Stimulated activated CD4-positive, alpha-beta T cell treated with anti-CD3 and anti-CD28 coated beads, Interleukin-1b, Interleukin-23, amount 100 ng/mL, for 1 hour (primary cell): ENCODE measurements at places on chromosomes 11 and 22.

- DNase-seq: no peak
These were observed 98.0 kb upstream of the TRIM77 start for GRCh38 chr11:89612096-89612495.

GRCh38 chr22:20259327-20259688, 8.8 kb downstream of the RTN4R start:
- no peak for DNase-seq

DNA sequence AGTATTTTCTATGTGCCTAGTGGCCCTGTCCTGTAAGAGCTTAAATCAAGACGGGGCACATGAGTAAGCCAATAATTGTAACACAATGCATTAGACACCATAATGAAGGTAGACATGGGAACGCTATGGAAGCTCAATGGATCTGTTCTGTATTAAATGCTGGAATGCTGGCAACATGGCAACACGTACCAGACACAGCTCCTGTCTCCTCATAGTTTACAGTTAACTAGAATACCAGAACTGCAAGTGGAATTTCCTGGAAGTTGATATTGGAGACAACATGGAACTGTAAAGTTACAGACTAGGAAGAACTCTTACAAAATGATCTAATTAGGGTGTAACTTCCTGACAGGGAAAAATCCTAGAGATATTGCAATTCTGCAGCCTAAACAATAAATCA, 12.4 kb downstream of the P4HA3 start:
- no peak for DNase-seq

GRCh38 chr11:109071712-109072524, 350.1 kb upstream of the C11orf87 start:
- no peak for DNase-seq

DNA sequence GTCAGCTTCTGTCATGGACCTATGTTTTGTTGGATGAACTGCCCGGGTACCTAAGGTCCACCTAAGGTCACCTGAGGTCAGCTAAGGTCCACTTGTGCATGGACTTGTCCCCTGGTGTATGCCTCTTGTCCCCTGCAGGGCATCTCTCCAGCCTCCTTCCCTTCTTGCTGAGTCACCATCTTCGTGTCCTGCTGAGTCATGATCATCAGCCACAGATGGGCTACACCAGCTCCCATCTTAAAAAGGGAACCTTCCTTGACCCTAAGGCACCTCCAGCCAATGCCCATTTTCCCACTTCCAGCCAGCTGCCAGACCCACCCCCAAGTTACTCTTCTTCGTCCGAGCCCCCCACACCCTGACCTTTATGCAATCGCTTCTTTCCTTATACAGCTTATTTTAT, 544.9 kb downstream of the TBC1D22A start:
- DNase-seq: no peak

DNA sequence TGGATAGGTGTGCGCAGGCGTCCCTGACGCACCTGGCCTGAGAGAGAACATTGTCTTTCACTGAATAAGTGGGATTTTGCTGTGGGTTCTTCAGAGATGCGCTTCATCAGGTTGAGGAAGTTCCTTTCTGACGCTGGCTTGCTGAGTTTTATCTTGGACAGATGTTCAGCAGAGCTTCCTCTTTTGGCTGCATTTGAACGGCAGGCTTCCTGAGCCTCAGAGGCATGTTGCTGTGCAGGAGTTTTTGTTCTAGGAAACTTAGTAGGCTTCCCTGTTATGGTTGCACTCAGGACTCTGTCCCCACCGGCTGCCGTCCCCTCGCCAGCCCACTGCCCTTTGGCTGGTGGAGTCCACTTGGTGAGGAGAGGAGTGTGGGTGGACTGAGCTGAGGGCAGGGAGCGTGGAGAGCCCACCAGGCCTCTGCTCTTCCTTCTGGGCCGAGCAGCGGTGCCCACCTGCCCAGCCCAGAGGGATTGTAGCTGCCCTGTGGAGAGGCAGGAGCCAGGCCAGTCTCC, 17.2 kb downstream of the FRMD8 start:
- DNase-seq: no peak

DNA sequence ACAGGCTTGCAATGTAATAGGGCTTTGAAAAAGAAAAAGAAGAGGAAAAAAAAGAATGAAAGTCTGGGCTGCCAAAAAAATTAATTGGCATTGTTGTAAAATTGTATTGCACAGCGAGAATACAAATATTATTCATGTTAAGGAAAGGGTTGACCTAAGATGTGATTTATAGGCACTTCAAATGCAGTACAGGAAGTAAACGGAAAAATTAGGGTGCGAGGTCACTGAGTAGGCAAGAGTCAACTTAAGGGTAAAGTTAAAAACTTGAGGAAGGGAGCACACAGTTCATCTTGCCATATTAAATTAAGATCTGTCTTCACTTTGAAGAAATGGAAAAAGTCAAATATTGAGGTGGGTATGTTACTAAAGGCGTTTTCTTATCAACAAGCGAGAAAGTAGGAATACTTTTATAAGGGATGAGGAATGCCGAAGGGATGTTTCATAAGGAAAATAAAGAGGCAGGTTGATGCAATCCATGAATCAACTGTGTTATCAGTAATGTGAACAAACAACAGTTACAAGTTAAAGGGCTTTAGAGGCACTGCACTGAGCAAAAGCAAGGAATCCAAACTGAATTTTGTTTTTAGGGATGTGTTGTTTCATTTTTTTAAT, 123.0 kb downstream of the WT1 start:
- DNase-seq: no peak

GRCh38 chr22:45542001-45542520, 39.4 kb downstream of the FBLN1 start:
- DNase-seq: no peak

DNA sequence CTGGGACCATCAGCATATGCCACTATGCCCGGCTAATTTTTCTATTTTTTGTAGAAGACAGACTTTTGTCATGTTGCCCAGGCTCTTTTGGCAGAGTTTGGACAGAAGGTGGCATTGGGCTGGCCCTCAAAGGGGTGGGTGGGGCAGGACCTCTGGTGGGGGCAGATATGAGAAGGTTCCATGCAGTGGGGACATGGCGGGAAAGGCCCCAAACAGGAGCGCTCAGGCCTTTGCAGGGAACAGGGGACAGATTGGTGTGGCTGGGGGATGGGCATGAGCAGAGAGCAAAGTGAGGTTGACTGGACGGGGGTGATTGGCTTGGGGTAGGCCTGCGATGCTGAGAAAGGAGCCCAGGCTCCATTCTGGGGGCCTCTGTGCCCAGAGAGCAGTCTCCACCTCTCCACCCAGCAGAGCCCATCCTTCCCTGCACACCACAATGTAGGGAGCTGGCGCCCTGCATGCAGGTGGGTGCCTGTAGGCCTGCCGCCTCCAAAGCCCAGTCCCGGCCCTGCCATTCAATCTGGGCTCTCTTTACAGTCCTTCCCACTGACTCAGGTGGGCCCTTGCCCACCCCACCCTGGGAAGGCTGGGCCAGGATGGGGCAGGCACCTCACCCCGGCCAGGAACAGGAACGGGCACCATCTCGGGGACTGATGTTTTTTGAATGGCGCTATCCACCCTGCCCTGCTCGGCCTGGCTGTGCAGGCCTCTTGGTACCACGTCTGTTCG, 98.7 kb downstream of the MORC2 start:
- no peak for DNase-seq

GRCh38 chr11:110032957-110033570, 60.1 kb upstream of the ZC3H12C start:
- DNase-seq: no peak

DNA sequence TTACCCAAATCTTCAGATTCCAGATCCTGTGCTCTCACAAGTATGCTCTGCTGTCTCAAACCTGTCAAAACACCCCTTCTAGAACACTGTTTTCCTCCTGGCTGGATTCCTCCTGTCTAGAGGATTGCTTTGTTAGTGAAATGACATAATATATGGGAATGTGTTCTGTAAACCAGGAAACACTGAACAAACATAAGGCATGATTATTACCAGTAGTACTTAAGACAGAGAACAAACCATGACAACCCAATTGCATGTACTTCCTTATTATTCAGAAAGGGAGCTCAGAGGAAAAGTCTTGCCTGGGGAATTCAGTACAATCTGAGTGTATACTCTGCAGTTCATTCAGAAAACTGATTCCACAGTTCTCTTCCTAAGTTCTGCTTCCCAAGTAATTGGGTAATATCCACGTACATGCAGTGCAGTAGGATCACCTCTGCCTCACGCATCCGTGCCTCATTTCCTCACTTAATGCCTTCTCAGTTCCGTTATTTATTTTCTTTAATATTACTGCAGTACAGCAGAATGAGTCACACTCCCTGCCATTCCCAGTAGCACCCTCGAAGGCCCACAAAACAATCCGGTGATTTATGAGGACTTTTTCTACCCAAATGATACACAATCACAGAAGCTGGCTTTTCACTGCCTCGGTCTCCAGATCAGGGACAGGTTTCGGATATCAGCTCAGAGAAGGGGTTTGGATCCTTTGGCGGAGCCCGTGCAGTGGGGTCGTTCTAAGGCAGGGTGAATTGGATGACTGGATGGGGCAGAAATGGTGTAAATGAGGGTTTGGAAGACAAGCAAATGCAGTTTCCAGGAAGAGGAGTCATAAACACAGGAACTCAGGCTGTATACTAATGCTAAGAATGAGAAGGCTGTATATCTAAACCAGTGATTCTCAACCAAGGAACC, 896.9 kb downstream of the KCNA4 start:
- DNase-seq: no peak

DNA sequence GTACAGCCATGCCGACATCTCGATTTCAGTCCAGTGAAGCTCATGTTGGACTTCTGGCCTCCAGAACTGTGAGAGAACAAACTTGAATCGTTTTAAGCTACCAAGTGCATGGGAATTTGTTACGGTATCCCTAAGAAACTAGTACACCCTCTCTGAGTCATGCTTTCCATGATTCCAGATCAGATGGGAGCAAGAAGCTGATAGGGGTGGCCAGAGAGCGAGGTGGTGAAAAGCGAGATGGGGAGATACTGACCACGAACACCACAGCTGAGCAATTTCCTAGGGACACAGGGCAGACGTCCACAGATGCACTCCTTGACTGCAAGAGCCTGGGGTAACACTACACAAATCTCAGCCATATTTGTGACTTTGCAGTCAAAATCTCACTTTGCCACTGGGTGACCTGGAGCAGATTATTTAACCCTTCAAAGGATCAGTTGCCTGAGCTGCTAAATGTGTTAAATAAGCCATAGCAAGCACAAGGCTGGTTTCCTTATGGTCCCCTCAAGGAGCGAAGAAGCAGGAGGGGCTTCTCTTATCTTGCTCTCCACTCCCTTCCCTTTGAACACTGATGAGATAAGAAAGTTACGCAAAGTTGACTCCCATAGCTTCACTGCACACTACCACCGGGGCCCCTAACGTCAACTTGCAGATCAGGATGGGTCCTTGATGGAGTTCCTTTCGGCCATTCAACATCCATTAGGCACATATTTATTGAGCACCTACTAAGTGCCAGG, 22.6 kb upstream of the RCN1 start:
- no peak for DNase-seq

- DNase-seq: no peak
These were observed 100.3 kb downstream of the RBFOX2 start for GRCh38 chr22:35928285-35928798.

- DNase-seq: no peak
These were observed 16.0 kb downstream of the STARD10 start for GRCh38 chr11:72777755-72778278.
